ENCODE measurements at places on chromosomes 5 and 9. TPM values are rescaled to one million over a fixed set of nuclear protein-coding genes. Genes with fewer than 3 reads are reported as not detected.

Gene ZNF462
- polyA plus RNA-seq: not detected

Gene SOHLH1
- not detected for polyA plus RNA-seq

Gene TSSK1B
- polyA plus RNA-seq: not detected

Gene FAM221B
- 0.11 TPM for polyA plus RNA-seq

Gene RGMB
- polyA plus RNA-seq: not detected

All from CD14-positive monocyte (primary cell).